ENCODE measurements at places on chromosomes 5 and 9.

- no peak for DNase-seq
Observed at GRCh38 chr5:130090569-130091270, 186.5 kb downstream of the CHSY3 start.

- no peak for DNase-seq
Observed at GRCh38 chr5:14906628-14907027, 35.0 kb upstream of the ANKH start.

- no peak for DNase-seq
Observed at GRCh38 chr5:158910782-158911692, 188.7 kb downstream of the EBF1 start.

GRCh38 chr9:96644137-96644536, 11.0 kb downstream of the PRXL2C start:
- no peak for DNase-seq

- DNase-seq, result no peak
Observed at GRCh38 chr9:96495341-96495740, 45.4 kb downstream of the HABP4 start.

DNA sequence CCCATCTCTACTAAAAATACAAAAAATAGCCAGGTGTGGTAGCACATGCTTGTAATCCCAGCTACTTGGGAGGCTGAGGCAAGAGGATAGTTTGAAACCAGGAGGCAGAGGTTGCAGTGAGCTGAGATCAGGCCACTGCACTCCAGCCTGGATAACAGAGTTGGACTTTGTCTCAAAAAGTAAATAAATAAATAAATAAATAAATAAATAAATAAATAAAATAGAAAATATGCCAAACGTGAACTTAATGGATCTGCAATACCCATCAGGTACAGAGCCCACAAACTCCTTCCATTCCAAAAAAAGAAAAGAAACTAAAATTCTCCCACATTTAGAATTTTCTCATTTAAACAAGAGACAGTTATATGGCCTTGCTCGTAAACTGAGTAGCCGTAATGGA, 702.7 kb downstream of the CDH18 start:
- DNase-seq, result no peak

DNA sequence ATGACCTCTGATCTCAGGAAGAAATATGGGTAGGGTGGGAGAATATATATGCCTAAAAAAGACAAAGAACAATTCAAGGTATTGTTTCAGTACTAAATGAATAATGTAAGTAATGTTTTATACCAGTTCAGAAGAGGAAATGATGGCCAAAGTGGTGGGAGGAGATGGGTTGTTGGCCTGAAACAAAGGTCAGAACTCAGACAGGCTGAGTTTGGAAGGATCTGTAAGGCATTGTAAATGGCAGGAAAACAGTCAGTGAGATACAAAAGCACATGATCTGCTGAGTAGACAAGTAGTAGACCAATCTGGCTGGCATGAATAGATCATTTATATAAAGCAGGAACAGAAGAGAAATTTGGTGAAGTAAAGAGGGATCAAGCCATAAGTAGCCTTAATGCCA, 175.8 kb upstream of the PLCXD3 start:
- DNase-seq, result no peak

DNA sequence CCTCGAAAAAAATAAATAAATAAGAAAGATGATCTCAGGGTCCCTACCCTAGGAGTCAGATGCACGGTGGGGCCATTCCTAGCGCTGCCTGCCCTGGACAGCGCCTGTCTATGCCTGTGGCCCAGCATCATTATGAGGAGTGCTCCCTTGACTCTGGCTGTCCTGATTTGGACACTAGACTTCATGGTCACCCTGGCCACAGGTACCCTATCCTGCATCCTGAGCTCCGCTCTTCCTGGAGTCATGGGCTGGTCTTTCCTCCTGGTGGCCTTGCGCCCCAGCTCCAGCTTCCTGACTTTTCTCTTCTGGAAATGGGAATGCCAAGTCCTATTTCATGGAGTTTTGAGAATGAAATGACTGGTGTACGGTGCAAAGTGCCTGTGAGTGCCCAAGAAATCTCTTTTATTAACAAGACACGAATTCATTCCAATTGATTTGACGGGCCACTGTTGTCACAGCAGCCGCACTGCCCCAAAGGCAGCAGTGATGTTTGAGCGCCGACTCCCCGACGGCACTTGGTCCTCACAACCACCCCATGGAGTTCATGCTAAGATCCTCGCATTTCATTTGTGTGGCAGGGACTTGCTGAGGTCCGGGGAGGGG, 564 bp upstream of the AIF1L start:
- no peak for DNase-seq

DNA sequence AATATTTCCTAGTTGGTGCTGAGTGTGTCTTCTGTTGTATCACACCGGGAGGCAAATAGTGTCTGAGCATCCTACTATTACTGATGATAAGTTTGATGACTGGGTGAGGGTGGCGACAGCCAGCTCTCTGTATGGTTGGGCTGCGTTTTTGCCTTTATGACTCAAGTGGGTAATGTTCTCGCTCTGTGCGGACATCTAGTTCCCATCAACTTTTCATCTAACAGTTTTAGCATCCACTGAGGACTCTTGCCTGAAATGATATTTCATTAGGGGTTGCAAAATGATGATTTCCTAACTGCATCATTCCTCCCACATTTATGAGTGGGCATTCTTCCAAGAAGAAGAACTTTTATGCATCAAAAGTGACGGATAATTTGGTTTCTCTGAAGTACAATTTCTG, 26.5 kb downstream of the HMCN2 start:
- no peak for DNase-seq

DNA sequence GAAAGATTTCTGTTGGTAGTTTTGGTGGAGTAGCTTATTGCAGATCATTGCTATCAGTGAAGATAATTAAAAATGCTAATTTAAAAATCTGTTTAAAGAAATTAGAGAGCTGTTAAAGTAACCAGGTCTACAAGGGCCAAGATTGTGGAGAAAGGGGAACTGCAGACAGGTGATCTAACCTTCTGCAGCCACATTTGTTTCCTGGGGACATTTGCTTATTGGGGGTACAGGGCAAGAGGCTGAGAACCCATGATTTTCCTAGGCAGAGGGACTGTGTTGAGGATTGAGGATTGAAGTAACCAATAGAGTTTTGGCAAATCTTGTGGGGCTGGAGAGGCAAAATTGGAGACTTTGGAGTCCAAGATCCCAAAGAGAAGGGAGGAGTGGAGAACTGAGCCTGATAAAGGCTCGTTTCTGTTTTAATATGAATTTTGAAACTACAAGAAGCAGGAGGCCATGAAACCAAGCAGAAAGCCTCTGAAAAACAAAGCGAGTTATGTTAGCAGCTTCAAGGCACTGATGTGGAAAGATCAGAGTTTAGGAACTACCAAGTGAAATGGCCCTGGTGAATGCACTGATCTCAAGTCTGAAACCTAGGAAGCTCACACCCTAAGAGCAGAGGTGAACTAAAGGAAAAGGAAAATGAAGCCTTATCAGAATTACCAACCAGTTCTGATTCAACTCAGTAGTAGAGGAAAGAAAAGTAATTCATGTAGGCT, 219.8 kb upstream of the C9orf72 start:
- no peak for DNase-seq

GRCh38 chr9:101912698-101913097, 174.3 kb upstream of the GRIN3A start:
- no peak for DNase-seq

DNA sequence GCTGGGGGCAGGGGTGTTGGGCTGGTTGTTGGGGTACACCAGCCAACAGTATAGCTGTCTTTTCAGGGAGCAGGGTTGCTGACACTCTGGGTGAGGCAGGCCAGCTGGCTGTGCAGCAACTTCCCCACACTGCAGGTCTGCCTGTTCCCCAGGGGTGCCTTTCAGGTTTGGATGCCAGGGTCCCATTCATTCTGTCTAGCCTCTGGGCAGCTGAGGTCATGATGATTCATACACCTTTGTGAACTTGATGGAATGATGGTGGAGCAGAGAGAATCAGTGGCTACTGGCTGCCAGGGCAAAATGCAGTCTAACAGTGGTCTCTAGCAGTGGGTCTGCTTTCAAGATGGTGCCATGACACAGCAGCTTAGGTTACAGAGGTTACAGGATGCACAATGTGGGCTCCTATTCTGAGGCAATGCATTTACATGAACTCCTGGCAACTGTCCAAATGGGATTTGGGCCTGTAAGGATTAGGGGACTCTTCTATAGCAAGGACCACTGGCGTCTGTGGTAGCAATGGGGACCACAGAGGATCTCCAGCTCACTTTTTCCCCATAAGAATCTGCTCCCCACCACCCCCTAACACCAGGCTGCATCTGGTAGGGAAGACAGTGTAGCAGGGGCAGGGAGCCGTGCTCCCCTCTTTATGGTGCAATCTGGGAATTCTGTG, 103.7 kb downstream of the FEM1C start:
- no peak for DNase-seq

GRCh38 chr5:15601274-15601673, 101.3 kb downstream of the FBXL7 start:
- no peak for DNase-seq

DNA sequence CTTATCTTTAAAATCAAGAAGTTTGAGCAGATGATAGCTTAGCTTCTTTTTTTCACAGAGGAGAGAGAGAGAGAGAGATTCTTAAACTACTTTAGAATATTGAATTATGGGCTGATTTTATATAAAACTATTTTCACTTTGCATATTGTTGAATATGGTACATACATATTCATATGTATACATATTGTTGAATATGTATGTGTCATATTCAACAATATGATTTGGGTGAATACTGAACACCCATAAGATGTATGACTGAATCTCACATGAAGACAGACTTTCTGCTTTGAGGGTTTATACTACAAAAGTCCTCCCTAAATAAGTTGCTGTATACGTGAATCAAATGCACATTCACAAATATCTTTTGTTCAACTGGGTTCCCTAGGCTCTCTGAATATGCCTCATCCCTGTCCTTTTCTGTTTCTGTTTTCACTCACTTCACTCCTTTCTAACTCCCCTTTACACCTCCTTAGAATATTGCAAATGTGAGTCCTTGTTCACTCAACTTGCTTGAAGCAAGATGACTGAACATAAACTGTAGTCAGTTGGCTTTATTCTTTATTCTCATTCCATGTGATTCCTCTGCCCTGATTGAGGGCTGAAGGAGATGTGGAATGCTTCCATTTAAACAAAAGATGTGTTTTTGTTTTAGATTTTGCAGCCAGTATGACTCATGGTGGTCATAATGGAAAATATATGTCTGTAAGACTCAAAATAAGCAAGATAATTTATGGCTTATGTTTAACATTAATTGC, 225.4 kb upstream of the DAB2 start:
- no peak for DNase-seq

- no peak for DNase-seq
Observed at GRCh38 chr9:12538842-12539579, 154.2 kb upstream of the TYRP1 start.

DNA sequence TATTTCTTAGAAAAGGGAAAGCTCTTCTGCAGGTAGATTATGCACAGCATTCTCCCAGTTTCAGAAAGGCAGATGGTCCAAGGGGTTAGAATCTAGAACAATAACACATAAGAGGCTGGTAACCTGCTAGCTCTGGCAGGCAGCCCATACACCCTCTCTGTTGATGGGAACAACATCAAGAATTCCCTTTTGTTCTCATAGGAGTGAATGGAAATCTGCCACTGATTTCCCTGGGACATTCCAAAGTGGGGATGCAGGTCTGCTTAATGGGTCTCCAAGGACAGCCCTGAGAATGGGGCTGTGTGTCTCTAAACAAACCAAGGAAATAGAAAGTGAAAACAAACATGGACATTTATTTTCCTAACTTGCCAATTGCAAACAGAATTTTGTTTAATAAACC, 456.8 kb downstream of the EBF1 start:
- no peak for DNase-seq

DNA sequence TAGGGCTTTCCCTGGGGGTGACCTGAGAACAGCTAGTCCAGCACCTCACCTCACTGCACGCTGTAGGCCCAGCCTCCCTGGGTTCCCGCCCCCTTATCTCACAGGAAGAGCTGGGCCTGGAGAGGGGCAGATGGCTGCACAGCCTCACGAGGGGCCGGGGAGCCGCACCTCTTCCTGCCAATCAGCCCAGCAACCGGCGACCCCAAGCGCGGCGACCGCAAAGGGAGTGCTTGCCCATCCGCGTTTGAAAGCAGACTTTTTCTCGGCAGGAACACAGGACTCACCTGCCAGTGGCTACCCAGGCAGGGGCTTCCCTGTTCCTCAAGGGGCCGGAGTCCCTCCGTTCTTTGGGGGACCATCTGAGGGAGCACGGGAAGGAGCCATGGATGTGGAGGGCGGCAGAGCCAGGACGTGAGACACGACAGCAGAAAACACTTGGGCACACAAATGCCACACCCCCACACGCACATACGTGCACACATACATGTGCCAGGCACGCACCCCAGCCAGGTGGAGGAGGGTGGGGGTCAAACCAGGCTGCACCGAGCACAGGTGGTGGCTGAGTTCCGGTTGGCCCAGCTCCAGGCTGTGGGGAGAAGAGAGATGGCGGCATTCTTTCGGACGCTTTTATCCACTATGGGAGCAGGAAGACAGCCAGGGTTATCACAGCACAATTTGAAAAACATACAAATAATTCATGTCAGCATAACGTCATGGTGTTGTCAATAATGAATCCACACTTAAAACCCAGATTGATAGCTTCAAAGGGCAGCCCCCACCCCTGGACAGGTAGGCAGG, 11.3 kb downstream of the TMEM250 start:
- DNase-seq, result no peak

- no peak for DNase-seq
Observed at GRCh38 chr9:75589497-75589896, 301.0 kb upstream of the PCSK5 start.

DNA sequence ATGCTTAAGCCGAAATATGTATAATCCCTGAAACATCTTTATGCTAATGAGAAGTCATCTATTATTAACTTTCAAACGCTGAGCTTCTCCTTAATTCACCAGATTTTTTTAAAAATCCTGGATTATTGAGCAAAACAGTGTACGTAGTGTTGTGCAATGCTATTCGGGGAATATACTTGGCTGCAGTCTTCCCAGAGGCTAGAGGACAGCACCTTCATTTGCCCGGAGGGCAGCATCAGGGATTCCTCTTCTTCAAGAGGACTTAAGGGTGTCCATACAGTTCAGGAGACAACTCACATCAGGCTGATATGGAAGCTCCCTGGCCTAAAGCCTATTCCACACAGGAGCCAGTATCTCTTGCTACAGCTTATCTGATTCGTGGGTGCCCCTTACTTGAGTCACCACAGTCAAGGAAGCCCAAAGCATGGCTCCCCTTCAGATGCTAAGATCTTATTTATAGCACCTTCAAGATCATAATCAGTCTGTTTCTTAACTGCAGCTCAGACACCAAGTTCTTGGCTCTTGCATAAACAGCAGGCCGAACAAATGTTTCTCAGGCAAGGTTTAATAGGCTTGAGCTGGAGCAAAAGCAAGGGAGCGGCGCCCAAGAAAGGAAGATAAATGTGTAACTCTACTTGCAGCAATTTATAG, 29.4 kb downstream of the NUTM2F start:
- DNase-seq, result no peak

Measured in activated T-helper 1 cell treated with anti-CD3 and anti-CD28 coated beads, Interleukin-2, amount 50 U/mL, for 16 hours (primary cell).